ENCODE measurements at places on chromosomes 2 and 18.

DNA sequence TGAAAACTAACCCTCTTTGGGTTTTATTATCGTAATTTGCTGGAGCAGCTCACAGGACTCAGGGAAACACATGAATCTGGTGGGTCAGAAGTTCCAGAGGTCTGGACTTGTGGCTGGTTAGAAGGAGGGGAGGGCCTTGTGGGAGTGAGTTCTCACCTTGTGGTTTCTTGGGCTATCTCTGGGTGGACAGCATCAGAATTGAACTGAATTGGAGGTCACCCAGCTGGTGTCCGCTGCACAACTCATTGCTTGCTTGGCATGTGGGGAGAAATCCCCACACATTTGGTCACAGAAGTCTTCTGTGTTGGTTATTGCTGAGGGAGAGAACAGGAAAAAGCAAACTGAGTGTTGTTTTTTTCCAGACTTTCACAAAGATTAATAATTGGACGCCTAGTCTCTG lies 27.5 kb downstream of the ZNF892 start:
- DNase-seq: no peak

- DNase-seq: no peak
These were observed 307.4 kb upstream of the VWC2L start for GRCh38 chr2:214103276-214104001.

GRCh38 chr2:177429688-177430325 lies 37.2 kb downstream of the AGPS start:
- DNase-seq: no peak

- no peak for DNase-seq
These were observed 2.6 kb downstream of the SLC66A2 start for GRCh38 chr18:79948719-79949411.

- DNase-seq: peak; percentile 80
These were observed 42.4 kb downstream of the MRPS5 start for GRCh38 chr2:95079199-95079683.

GRCh38 chr2:12705230-12705629 lies 11.5 kb upstream of the TRIB2 start:
- DNase-seq: no peak

DNA sequence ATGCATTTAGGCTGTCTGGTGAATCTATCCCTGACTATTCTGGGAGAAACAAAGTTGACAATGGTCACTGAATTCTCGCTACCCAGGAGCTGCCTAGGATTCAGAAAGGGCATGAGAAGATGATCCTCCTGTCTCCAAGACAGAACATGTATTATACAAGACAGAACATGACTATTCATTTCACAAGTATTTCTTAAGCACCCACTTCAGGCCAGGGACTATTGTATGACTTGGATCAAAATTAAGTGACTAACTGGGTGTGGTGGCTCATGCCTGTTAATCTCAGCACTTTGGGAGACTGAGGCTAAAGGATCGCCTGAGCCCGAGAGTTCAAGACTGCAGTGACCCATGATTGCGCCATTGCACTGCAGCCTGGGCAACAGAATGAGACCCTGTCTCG lies 235.8 kb upstream of the RAB12 start:
- DNase-seq: no peak

GRCh38 chr18:58606236-58606635 lies 22.7 kb downstream of the ALPK2 start:
- no peak for DNase-seq

DNA sequence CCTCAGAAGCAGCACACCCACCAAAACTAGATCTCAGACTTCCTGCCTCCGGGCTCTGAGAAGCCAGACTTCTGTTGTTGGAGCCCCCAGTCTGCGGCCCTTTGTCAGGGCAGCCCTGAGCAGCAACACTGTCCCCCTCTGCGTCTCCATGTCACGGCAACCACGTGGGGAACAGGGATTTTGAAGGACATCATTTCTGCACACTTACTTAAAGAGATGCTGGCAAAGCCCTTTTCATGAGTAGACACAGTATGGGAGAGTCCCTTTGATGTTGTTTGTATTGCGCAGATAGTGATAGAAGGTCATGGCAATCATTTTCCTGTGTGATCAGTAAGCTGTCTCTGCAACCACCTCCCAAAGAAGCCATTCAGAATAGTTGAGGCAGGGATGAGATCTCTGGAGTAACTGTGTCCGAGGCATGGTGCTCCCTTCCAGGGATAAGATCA lies 69.1 kb upstream of the ID2 start:
- no peak for DNase-seq

DNA sequence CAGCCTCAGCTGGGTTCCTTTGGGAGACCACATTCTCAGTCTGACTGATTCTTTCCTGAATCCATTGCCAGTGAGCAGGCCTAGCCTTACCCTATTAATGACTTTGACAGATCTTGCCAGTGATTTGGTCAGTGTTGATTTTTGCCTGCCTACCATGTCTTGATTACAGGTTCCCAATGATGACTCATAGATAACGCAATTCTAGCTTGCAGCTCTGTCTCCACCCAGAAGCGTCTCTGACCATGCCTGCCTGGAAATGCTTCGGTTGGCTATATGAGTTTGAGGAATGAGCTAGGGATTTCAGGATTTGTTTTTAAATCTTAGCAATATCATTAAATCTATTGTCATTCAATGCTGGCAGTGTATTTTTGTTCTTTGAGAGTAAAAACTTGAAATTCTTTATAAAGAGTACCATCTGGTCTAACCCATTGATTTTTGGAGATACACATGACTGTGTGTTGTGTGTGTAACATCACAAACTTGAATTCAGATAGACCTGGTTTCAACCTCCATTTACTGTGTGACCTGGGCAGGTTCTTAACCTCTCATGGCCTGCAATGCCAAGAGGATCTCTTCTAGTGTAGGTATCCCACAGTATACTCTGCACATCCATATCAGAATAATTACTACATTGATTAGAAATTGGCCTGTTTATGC lies 57.0 kb downstream of the CCDC150 start:
- DNase-seq: no peak

GRCh38 chr2:180572346-180572745 lies 408.1 kb upstream of the UBE2E3 start:
- no peak for DNase-seq

DNA sequence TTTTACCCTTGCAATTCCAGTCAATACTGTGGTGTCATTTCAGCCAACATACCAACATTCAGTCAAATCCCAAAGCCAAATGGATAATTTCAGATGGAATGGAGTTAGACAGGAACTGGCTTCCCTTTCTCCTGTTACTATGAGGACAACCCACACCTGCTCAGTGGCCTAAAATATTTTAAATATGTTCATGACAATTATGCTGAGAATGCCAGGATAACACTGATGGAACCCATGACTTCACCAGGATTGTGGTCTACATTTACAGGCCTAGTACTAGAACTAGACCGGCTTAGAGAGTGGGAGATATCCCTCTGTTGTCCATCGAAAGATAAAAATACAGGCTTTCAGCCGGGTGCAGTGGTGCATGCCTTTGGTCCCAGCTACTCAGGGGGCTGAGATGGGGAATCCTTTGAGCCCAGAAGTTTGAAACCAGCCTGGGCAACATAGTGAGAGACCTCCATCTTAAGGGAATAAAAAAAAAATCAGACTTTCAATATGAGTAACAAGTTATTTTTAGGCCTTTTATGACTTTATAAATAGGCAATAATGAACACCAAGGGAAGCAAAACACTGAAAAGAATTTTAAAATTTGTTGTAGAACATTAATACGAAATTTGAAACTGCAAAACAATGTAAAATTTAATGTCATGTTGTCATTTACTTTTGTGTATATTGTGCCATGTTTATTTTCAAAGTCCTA lies 14.2 kb downstream of the GPATCH11 start:
- no peak for DNase-seq

- DNase-seq: no peak
These were observed 51.2 kb upstream of the ADAM23 start for GRCh38 chr2:206392118-206392517.

GRCh38 chr2:193482557-193482956 lies 1287.8 kb upstream of the TMEFF2 start:
- no peak for DNase-seq

- DNase-seq: no peak
These were observed 108.9 kb upstream of the LGALSL start for GRCh38 chr2:64344999-64345576.

DNA sequence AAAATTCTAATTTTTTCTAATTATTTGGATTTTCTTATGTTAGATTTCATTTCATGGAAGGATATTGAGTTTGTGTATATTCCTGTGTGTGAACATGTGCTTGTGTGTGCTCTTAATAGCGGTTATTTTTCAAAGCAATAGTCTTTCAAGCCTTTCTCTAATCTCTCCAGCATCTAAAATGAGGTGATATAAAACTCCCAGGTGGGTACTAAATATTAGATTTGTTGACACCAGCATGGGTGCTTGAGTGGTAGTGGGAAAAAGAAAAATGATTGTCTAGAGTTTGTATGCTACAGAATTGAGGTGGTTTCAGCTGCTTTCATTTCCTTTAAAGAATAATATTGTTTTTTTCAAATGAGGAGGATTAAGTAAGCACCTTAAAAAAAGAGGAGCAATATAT lies 296.8 kb downstream of the PARD3B start:
- no peak for DNase-seq

DNA sequence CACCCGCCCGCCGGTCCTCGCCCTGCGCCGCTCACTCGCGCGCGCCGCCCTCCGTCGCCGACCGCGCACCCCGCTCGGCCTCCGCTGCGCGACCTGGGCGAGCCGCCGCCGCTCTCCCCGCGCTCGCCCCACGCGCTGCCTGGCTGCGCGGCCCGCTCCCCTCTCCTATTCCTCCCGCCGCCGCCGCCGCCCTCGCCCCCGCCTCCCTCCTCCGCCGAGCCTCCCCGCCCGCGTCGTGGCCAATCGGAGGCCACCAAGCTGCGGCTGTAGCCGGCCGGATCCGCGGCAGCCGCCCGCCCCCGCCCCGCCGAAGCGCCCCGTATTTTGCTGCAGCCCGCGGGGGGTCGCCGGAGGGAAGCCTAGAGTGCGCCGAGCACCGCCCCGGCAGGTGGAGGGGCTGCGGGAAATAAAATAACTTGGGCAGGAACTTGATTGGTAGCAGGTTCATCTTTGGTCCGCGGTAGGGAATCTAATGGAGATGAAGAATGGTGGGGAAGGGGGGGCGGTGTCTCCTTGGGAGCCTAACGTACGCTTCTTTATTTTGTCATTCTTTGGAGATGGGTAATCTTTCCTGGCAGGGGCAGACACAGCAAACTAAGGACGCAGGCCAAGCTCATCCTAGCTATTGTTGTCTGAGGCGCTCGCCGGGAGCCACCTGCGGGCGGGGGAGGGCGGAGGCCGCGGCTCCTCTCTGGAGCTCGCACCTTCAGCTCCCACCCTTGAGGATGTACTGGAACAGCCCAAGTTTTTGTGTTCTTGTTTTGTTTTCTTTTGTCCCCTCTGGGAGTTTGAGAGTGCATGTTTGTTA lies 1.1 kb upstream of the CDH2 start:
- no peak for DNase-seq

GRCh38 chr2:238231809-238232208 lies 8.0 kb downstream of the HES6 start:
- DNase-seq: no peak

DNA sequence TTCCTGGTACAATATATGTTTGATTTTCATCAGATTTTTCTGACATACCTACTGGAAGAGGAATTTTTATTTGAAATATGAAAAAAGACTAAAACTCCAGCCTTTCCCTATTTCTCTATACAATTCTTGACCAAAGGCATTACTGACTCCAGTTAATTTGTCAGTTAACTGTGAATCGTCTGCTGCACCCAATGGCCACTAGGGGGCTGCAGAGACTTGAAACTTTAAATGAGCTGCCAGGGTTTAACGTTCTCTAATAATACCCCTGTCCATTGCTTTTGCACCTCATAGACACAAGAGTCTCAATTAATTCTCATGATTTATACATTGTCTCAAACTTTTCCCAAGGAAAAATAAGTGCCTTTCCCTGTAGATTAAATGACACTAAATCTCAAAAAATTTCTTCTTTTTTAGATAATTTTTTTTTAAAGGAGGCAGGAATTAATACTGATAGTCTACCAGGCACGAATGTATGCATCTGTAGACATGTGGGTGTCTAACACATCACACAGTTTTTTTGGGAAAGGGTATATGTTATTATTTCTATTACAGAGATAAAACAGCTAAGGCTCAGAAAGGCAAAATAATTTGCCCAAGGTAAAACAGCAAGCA lies 1.8 kb upstream of the ALK start:
- peak; percentile 39 for DNase-seq

DNA sequence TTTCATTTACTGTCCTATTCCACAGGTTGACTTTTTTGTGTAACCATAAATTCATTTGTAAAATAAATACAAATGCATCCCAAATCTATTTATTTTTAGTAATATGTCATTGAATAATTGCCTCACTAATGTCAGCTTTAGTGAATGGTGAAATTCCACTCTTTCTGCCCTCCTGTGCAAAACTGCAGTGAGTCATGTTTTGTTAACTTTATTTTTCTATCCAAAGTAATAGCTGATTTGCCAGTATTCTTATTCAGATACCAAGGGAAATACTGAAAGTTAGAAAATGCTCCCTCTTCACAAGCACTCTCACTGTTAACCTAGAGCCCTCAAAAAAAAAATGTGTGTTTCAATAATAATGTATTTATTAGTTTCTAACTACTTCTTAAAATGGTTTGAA lies 322.8 kb downstream of the RIT2 start:
- DNase-seq: no peak

DNA sequence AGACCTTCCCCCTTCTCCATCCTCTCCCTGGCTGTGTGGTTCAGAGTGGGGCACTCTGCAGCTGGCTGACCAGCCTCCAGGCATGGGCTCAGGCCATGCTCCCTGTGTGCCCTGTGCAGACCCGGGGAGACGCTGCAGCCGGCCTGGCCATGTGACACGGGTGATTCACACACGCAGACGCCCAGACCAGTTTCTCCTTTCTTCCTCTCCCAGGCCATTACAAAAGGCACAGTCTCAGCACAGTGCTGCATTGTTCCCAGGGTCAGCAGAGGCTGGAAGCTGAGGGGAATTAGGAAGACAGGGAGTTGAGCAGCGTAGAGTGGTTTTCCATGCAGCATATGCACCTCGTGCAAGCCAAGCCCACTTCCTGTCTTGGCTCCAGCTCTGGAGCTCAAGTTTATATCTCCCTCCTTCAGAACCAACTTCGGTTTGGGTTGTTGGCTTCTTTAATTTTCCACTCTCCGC lies 288.5 kb downstream of the TNS1 start:
- no peak for DNase-seq

- no peak for DNase-seq
These were observed 12.7 kb downstream of the DGUOK start for GRCh38 chr2:73939419-73939818.

Data from T-helper 2 cell (primary cell).